ENCODE measurements at places on chromosomes 2 and 18. TPM values are rescaled to one million over a fixed set of nuclear protein-coding genes. Genes with fewer than 3 reads are reported as not detected.

The SERPINB12 gene
- polyA plus RNA-seq, result not detected

The DNAJB2 gene
- 148 TPM for polyA plus RNA-seq

The CYS1 gene
- 0.38 TPM for polyA plus RNA-seq

DNA sequence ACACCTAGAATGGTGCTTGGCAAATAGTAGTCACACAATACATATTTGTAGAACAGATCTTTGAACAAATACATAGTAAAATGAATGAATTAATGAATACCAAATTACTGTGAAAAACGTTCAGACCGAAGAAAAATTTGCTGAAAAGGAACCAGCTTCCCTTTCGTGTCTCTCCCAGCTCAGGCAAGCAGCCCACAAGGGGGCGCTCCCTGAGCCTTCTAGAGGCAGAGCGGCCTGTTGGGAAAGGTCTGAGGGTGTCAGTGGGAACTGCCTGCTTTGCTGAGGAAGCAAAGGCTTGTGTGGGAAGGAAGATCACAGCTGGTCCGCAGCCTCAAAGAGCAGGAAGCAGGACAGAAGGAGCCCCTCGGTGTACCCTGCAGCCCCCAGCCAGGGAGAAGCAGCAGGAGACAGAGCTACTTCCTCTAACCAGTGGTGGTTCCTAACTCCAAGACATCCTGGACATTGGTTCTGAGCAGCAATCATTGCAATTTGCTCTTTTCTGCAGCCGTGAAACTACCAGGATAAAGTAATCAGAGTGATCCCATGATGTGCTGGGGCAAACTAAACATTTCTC lies 231.1 kb downstream of the ANKRD30B start:
- no peak overlapping the region for H3K27ac ChIP-seq
- H3K36me3 ChIP-seq, result no peaks in the 10 kb centered on the region
- H3K4me1 ChIP-seq, result no peaks in the 10 kb centered on the region
- no peaks in the 10 kb centered on the region for H3K27me3 ChIP-seq
- no peak for DNase-seq

DNA sequence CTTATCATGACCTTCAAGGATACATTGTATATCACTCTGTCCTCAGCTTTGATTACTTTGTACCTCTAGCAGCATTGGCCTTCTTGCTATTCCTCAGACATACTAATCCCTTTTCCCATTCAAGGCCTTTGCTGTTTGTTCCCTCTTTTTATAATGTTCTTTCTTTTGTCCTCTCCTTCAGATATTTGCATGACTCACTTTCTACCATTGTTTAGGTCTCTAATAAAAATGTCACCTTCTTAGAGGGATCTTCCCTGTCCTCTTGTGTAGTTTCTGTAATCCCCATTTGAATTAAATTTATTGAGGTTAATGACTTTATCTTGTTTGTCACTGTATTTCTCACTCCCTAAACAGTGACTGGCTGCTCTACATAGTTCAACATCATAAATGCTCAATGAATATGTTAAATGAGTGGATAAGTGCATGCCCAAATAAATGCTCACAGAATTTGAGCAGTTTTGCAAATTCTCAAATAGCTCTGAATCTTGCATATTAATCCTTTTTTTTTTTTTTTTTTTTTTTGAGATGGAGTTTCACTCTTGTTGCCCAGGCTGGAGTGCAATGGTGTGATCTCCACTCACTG lies 135.9 kb downstream of the AGPS start:
- H3K27ac ChIP-seq, result no peak overlapping the region
- DNase-seq, result no peak
- no peaks in the 10 kb centered on the region for H3K36me3 ChIP-seq
- no peaks in the 10 kb centered on the region for H3K4me1 ChIP-seq
- no peak overlapping the region for H3K4me3 ChIP-seq

- H3K27ac ChIP-seq, result no peak overlapping the region
- DNase-seq, result no peak
- no peaks in the 10 kb centered on the region for H3K4me1 ChIP-seq
- H3K36me3 ChIP-seq, result no peaks in the 10 kb centered on the region
- no peak overlapping the region for H3K4me3 ChIP-seq
These were observed 59.7 kb downstream of the MYO3B start for GRCh38 chr2:170237572-170238120.

GRCh38 chr18:37012452-37012851 lies 183.5 kb downstream of the KIAA1328 start:
- H3K4me3 ChIP-seq, result no peak overlapping the region
- no peaks in the 10 kb centered on the region for H3K27me3 ChIP-seq
- H3K27ac ChIP-seq, result no peak overlapping the region
- H3K4me1 ChIP-seq, result no peaks in the 10 kb centered on the region
- no peak for DNase-seq

DNA sequence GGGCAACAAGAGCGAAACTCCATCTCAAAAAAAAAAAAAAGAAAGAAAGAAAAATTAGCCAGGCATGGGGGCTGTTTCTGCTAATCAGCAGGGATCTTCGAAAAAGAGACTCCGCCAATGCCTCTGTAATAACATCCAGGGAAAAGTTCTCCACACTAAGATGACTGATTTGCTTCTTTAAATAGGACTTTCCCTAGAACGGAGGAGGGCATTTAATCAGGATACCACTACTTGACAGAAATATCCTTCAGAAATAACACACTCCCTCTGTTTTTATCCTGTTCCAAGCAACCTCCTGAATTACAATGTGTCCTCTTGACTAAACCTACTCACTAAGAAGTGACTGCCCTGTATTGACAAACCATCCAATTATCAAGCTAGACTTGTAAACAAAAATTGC lies 21.7 kb downstream of the REV1 start:
- H3K27ac ChIP-seq, result peak overlapping the region; percentile 24
- H3K27me3 ChIP-seq, result no peaks in the 10 kb centered on the region
- no peaks in the 10 kb centered on the region for H3K4me1 ChIP-seq
- H3K36me3 ChIP-seq, result no peaks in the 10 kb centered on the region
- DNase-seq, result no peak

GRCh38 chr2:119369845-119370244 lies 3.1 kb downstream of the DBI start:
- peaks cover 43% of the 10 kb centered on the region for H3K4me1 ChIP-seq
- DNase-seq, result peak; percentile 29
- H3K4me3 ChIP-seq, result no peak overlapping the region
- no peaks in the 10 kb centered on the region for H3K27me3 ChIP-seq
- H3K27ac ChIP-seq, result peak overlapping the region; percentile 51

Data from heart right ventricle (tissue), 16 donors.